ENCODE measurements at places on chromosomes 1 and 21.

- DNase-seq, result no peak
Observed at GRCh38 chr1:147756341-147756740, 4.1 kb downstream of the GJA5 start.

GRCh38 chr1:184056921-184057555, 5.5 kb downstream of the TSEN15 start:
- DNase-seq, result peak; percentile 80

GRCh38 chr21:31235671-31236450, 108.2 kb downstream of the TIAM1 start:
- peak; percentile 61 for DNase-seq

DNA sequence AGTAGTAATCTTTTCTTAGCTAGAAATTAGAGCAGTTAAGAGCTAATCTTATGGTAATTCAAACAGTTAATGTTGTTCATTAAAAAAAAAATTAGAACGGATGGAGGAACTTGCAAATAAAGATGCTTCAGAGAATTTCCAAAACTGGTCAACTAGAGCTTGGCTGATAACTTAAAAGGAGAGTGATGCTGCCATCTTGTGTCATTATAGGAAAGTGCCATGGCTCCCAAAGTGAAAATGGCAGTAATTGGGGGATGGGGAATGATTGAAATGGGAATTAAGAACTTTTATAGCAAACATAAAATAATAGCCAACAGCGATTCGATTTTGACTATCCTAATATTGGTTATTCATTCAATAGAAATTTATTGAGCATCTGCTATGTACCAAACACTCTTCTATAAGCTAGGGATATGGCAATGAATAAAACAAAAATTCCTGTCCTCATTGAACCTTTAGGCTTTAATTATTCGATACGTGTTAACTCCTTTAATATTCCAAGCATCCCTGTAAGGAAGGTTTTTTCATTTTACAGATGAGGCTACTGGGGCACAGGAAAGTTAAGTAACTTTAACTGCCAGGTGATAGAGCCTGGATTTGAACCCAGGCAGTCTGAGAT, 5.7 kb upstream of the PLPP3 start:
- peak; percentile 83 for DNase-seq

GRCh38 chr1:167165948-167166689, 54.6 kb upstream of the POU2F1 start:
- DNase-seq, result peak; percentile 93

DNA sequence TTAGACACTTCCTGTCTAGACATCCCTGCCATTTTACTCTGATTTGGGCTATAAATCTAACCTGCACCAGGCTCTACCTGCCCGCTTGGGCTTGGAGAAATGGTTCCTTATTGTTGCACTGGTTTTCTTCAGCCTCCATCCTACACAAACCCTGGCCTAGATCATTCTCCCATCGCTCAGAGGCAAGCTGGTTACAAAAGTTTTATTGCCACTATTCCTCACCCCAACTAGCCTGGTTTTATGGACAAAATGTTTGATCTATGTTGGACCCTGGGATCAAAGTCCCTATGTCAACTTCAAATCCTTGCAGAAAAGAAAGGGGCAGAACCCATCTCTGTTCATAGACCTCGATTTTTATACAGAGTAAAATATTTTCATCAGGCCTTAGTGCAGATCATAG, 31.5 kb upstream of the MTF2 start:
- no peak for DNase-seq

DNA sequence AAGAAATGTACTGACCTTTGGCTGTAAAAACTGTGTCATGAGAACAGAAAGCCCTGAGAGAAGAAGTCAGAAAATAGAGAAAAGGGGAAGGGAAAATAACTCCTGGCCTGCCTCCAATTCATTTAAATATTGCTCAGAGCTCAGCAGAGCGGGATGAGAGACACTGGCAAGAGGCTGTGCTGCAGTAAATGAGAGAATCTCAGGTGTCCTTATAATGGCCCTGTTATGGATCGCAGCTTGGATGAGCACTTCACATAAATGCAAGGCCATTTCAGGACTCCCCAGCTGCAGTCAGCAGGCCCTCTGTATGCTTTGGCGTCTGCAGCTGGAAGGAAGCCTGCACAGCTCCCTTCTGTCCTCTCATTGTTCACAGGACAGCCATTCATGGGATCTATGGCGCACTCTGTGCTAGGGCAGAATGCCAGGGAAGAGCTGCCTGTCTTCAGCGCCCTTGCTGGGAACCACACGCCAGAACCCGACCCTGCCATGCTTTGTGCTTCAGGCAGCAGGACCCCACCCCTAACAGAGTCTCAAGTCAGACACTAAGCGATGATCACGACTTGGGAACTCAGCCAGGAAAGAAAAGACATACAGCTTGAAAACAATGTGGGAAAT, 20.7 kb upstream of the ABCB10 start:
- peak; percentile 67 for DNase-seq

DNA sequence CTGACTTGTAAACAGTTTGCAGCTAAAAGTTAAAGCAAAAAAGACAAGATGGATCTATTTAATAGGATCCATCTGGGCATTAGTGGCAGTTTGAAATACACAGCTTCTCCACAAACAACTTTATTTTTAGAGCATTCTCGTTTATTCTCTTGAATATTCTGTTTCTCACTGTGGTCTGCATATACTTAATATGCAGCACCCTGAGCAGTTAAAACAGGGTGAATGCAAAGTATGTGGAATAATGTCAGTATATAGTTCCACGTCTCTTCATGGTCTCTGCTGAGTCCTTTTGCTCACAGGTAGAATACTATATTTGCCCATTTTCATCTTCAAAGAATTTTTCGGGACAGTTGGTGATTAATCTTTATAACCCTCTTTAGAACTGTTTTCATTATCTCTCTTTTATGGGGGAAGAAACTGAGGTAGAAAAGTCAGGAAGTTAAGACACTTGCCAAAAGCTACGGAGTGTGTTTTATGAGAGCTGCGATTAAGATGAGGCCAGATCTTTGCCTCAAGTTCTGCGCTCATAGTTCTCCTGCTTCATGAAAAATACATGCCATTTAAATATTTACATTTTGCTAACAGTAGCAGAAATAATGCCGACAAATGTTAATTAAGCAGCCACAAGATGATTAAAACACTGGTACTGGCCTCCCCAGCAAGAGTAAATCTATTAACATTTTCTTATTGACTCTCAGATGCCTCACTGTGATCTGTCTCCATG, 115.6 kb downstream of the PTBP2 start:
- DNase-seq, result no peak

GRCh38 chr1:207691841-207692240, 46.9 kb downstream of the CR1L start:
- no peak for DNase-seq

GRCh38 chr1:230517326-230517725, 91.2 kb upstream of the PGBD5 start:
- no peak for DNase-seq

DNA sequence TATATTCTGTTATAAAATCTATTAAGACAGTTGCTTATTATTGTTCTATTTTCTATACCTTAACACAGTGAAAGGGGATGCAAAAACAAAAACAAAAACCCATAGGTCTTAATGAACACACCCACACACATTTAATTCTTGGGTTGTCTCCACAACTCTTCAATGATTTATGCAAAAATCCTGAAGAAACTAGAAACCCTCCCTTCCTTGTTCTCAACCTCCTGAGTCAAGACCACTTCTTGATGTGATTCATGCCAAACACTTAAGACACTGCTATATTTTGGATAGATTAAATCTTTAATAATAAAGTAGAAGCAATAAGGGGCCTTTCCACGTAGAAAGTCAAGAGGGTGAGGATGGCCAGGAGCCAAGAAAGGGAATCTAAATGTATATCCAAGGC, 23.4 kb downstream of the SCAF4 start:
- no peak for DNase-seq

DNA sequence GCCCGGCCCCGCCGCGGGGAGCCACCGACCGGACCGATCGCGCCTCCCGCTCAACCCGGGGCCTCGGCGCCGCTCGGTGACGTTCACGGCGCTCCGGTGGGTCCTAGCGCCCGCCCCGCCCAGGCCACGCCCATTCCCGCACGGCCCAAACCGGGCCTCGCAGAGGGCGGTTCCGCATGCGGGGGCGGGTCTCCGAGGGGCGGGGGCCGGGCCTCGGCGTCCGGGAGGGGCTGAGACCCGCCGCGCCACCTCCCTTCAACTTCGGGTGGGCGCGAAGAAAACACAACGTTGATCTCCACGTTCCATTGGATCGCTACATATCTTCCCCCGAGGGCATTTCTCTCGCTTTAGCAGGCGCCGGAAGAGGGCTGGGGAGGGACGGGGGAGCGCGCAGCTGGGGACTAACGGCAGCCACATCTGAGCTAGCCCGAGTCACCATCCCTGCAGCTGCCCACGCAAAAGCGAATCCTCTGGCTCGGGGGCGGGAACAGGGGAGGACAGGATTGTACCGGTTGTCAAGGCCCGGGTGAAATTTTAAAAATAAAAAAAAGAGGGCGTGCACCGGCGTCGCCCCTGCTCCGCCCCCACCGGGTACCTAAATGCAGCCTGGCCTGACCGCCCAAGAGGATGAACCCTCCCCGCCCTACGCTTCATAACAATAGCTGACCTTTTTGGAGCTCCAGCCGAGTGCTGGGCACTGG, at the start of gene MAD2L2:
Gene MAD2L2 (minus strand): TSS at position 78 of the 701 bp plus-strand sequence. CDS start 547 bp downstream, outside the sequence.
- DNase-seq, result peak; percentile 73

DNA sequence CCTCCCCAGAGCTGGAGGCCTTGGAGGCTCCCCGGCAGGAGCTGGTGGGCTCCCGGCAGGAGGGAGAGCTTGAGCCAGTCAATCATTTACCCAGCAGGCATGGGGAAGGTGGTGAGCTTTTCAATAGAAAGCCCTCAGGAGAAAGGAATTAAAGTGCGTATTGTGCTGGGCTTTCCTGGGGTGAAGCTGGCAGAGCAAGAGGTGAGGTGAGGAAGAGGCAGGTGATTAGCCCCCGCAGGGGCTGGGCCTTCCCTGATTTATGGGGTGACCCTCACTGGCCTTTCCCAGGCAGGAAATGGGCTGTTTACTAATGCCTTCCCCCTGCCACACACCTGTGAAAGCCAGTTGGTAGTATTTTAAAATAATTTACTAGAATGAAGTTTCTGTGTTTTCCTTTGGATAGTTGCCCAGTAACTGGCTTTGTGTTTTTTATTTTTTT, 25.8 kb downstream of the CLDN14 start:
- DNase-seq, result no peak

DNA sequence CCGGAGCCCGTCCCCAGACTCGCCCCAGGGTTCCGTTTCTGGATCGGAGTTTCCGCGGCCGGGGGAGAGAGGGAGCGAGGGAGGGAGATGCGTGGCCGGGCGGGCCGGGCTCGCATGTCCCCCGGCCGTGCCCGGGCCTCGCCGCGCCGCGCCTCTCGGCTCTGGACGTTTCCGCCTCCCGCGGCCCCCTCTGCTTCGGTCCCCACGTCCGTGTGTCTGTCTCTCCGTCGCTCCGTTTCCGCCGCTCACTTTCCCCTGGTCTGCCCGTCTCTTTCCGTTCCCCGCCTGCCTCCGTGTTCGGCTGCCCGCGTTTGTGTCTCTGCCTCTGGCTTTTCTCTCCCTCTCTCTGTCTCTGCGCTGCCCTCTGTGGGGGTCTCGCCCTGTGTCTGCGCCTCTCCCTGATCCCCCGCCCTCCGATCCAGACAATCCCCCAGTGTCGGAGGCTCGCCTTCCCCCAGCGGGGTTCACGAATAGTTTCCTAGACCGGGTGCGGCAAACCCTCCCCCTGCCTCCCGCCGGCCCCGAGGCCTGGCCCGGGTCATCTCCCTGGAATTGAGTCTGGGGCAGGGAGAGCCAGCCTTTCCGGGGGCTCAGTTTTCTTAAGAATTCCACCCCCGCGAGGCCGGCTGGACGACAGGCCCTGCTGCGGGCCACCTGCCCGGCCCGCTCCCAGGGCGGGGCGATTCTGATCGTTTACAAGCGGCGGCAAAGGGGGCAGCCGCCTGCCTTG, 735 bp downstream of the NBL1 start:
- peak; percentile 50 for DNase-seq

DNA sequence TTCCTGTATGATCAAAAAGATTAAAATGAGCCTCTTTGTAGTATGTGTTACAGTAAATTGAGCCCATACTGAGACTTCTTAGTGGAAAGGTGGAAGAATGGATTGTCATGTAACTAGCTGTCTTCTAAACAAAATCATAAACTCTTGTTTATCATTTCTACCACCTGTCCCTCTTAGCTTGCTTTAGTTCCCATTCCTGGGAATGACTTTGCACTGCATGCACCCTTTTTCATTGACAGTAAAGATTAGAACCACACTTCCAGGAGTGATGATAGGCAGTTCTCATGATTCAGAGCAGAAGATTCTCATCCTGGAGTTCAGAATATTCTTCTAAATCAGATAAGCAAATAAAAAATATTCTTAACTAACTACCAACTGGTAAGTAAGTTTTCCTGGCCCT, 28.0 kb downstream of the DENND2D start:
- no peak for DNase-seq

DNA sequence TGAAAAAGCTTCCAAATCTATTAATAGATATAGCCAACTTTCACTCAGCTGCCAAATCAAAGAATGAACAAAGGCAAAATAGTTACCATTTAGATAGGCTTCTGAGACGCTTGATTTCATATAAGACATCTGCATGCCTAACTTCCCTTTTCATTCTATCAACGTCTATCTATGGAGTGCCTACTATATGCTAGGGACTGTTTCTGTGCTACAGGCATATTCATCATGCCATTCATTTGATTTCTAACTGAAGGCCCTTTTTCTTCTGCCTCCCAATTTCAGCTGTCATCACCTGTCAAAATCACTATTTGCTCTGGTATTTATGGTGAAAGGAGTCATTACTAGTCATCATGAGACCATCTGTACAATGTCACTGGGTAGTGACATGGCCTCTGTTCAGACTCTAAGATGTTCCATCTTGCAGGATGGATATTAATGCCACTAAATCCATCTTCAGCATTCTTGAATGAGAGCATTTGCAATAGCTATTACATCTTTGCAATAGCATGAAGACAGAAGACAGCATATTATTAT, 4.3 kb upstream of the KRTAP13-1 start:
- no peak for DNase-seq

DNA sequence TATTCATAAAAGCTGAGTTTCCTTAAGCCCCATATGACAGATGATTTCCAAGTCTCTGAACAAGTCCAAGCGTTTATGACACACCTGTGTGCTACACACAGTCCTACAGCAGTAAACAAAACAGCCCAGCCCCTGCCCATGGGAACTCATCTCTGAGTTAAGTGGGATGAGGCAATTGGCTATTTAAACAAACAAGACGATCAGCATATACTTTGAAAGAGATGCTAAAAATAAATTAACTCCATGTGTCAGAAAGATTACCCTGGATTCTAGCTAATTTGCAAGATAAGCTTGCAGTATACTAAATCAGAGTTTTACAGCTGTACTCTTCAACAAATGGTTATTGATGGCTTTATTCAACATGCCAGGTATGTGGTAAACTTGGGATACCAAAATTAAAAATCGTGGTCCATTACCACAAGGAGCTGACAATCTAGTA, 7.0 kb downstream of the PSMG1 start:
- no peak for DNase-seq

DNA sequence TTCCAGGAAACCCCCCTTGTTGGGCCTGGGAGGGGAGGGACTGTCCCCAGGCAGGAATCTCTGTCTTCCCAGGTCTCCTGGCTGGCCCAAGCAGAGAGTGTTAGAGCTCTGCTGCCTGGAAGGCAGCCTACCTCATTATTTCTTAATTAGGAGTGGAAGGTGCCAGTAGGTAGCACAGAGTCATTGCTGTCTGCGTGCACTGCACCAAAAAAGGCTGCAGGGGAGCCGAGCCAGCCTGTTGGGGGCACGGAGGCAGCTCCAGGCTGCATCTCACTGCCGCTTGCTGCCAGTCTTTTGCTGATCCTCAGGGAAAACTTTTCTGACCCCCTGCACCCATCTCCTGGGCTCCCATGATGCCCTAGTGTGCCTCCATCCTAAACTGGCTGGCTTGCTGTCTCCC, 58.1 kb downstream of the LRRN2 start:
- no peak for DNase-seq
